ENCODE measurements at places on chromosomes 1 and 21.

- DNase-seq: no peak
These were observed 35.4 kb downstream of the QSOX1 start for GRCh38 chr1:180190091-180190490.

- DNase-seq: no peak
These were observed 1.9 kb upstream of the IL24 start for GRCh38 chr1:206895325-206895724.

DNA sequence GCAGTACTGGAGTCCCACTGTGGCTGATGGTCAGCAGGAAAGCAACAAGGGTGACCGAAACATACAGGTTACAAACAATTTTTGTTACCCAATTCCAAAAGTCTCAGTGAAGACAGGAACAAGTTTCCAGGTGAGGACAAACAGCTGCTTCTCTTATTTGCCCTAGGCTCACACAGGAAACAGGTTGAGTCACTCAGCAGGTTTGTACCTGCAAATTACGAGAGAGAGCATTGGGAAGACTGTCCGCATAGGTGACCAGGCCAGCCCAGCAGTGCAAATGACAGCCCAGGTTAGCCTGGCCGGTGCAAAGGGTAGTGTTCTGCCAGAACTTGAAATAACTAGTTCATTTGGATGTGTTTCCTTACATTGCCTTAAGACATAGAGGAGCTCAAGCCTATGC is 40.0 kb upstream of the DSCAM start:
- no peak for DNase-seq

GRCh38 chr1:238552271-238552670 is 661.5 kb upstream of the ZP4 start:
- DNase-seq: no peak

GRCh38 chr1:13881385-13882088 is 181.5 kb downstream of the PRDM2 start:
- DNase-seq: no peak

DNA sequence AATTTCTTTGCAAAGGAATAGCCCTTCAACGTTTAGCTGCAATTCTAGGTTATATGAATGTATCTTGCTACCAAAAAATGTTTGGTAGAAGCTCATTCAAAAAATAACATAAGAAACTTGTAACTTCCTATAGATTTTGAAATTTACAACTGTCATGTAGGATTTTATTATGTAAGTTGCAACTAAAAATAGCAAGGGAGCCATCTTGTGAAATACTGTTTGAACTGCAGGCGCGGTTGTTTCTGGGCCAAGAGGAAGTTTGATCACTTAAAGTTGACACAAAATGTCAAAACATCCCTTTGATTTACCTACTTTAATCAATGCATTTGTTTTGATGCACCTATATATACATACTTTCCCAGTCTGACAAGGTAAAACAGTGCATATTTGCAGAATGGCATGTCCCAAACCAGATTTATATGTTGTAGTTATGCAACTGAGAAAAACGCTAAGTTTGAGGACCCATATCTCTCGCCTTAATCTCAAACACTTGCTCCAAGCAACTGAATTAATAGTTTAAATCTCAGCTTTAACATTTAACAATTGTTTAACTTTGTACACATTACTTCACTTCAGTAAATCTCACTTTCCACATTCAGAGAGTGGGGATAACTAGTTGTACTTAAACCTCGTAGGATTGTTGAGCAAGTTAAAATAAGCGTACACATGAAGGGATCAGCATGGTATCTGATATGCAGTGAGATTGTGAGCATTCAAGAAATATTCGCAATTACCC is 63.9 kb downstream of the KCNK2 start:
- peak; percentile 18 for DNase-seq

DNA sequence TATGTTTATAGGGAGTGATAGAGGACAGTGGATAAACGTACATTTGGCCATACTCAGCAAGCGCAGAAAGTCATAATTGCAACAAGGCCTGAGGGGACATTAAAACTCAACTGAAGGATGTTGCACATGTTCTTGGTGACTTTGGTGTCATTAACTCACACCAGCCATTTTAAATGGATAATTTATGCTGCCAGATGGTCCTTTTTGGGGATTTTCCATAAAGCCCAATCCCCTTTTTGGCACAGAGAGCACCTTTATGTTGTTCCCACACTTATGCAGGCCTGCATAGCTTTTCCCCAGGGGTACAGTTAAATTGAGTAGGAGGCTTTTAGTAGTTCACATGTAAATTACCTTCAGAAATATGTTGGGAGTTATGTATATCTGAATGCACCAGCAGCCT is 279.6 kb downstream of the NFIA start:
- DNase-seq: no peak

Data from HFFc6 (cell line).